ENCODE measurements at places on chromosomes 3 and 15. TPM values are rescaled to one million over a fixed set of nuclear protein-coding genes. Genes with fewer than 3 reads are reported as not detected.

- DNase-seq = no peak
These were observed 52.7 kb downstream of the RPN1 start for GRCh38 chr3:128597900-128598299.

GRCh38 chr3:192820161-192820560 is 92.8 kb upstream of the FGF12 start:
- DNase-seq = no peak

- DNase-seq = no peak
These were observed 200.1 kb downstream of the TLE3 start for GRCh38 chr15:69897471-69898237.

DNA sequence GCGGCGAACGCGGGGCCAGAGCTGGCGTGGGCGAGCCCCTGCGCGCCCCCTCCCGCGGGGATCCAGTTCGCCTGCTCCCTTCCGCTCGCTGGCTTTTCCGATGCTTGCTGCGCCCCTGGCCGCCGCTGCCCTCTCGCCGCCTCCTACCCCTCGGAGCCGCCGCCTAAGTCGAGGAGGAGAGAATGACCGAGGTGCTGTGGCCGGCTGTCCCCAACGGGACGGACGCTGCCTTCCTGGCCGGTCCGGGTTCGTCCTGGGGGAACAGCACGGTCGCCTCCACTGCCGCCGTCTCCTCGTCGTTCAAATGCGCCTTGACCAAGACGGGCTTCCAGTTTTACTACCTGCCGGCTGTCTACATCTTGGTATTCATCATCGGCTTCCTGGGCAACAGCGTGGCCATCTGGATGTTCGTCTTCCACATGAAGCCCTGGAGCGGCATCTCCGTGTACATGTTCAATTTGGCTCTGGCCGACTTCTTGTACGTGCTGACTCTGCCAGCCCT is 721 bp downstream of the P2RY1 start:
- peak; percentile 60 for DNase-seq

FANCD2OS gene
- not detected for polyA plus RNA-seq

VIPR1 gene
- polyA plus RNA-seq = 52.9 TPM

GRCh38 chr3:178406206-178406605 is 130.0 kb upstream of the KCNMB2 start:
- DNase-seq = peak; percentile 44

ADAMTS17 gene
- polyA plus RNA-seq = 0.47 TPM

GPR27 gene
- polyA plus RNA-seq = 0.59 TPM

DNA sequence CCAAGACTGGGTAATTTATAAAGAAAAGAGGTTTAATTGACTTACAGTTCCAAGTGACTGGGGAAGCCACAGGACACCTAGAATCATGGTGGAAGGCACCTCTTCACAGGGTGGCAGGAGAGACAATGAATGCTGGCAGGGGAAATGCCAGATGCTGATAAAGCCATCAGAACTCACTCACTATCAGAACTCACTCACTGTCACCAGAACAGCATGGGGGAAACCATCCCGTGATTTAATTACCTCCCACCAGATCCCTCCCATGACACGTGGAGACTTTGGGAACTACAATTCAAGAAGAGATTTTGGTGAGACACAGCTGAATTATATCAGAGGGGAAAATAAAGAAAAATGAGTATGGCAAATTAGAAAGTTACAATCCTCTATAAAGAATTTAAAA is 310.9 kb downstream of the BCHE start:
- DNase-seq = no peak

CYP8B1 gene
- 0.01 TPM for polyA plus RNA-seq

- no peak for DNase-seq
These were observed 805.8 kb downstream of the NAALADL2 start for GRCh38 chr3:175664911-175665310.

STRIT1 gene
- not detected for polyA plus RNA-seq

DNA sequence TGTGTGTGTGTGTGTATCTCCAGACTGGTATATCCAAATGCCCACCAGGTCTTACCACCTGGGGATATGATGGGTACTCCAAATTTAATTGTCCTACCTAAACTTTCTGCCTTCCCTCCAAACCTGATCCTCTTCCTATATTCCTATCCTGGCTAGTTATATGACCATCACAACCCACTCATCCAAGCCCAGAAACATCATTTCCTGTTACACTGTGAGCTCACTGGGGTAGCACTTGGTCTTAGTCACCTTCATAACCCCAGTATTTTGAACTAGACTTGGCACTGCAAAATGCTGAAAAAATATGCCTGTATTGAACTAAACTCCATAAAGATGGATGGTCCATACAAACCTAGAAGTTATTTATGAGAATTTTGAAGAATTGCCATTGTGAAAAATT is 178.8 kb upstream of the EIF1B start:
- no peak for DNase-seq

ARPIN gene
- polyA plus RNA-seq = 9.0 TPM

DNA sequence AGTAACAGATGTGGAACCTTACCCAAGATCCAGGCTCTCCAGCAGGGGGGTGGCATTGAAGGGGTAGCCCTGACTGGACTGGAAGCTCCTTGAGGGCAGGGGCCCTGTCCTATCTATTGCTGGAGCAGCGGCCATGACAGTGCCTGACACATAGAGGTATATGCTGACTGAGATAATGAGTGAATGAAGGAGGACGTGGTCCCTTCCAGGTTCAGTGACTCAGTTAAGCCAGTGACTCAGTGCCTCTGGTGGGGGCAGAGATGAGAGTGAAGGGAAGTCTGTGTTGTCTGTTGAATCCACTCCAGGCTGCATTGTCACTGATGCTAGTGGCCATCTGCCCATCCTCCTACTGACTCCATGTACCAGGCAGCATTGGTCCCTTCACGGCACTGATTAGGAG is 13.0 kb upstream of the CTXND1 start:
- no peak for DNase-seq

DNA sequence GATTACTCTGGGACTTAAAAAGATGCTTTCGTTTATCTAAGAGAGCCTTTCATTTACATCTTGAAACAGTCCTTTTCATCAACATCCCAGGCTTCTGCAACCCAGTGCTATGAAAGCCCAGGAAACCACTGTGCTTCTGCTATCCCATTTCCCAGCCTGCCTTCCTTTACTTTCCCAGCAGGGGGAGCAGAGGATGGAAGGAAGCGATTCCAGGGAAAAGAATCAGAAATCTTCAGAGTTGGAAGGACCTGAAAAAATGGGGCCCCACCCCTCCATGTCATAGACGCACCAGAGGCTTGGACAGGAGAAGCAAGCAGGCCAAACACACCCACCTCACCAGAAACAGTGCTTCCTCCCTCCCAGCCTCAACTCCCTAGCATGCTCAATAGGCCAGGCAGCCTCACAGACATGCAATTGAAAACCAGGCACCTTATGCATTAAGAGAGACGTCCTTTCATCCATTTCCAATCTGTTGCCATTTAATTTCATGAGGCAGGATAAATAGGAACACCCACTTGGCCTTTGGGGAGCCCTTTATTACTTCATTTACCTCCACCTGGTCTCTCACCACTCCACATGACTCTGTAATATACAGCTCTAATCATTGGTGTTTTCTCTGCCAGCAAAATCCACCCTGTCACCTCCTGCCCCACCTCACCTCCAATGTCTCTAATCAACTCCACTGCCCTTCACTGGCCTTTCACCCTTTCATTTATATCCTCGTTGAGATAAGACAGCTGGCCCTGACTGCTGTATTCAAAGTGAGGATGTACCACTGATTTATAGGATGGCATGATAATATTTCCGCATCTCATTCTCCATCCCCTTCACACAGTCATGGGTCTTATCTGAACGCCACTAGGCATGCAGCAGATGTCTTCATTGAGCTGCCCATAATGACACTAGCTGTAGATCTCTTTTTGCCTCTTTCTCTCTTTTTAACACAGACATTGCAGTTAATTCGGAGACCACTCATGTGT is 583.9 kb downstream of the NTRK3 start:
- peak; percentile 35 for DNase-seq

DNA sequence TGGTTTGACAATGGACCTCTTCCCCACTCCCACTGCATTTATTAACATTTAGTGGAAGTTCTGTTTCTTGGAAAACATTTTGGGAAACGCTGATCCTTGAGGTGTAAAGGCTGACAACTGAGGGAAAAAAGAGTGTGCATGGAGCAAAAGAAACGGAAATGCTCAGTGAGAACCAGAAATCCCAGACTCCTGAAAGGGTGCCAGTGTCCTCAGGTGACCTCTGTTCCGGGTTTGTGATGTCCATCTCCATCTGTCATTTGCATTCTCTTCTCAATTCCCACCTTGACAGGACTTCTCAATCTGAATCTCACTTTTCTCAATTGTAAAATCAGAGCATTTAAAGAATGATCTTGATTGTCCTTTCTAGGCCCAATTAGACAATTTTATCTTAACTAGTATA is 71.1 kb upstream of the FAM3D start:
- DNase-seq = no peak

GRCh38 chr3:66907136-66907535 is 91.0 kb upstream of the KBTBD8 start:
- no peak for DNase-seq

DNA sequence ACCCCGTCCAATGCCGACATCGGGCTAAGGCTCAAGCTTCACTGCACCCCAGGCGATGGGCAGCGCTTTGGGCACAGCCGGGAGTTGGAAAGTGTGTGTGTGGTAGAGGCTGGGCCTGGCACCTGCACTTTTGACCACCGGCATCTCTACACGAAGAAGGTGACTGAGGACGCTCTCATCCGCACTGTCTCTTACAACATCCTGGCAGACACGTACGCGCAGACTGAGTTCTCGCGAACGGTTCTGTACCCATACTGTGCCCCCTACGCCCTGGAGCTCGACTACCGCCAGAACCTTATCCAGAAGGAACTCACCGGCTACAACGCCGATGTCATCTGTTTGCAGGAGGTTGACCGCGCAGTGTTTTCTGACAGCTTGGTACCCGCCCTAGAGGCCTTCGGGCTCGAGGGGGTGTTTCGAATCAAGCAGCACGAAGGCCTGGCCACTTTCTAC is 1.0 kb downstream of the PDE12 start:
- peak; percentile 12 for DNase-seq

GRCh38 chr15:93566762-93567161 is 477.8 kb upstream of the RGMA start:
- DNase-seq = no peak

- no peak for DNase-seq
These were observed 61.0 kb downstream of the SCAPER start for GRCh38 chr15:76844096-76844495.

CHST13 gene
- 3.6 TPM for polyA plus RNA-seq

- peak; percentile 6 for DNase-seq
These were observed 16.8 kb downstream of the RPUSD3 start for GRCh38 chr3:9826815-9827573.

GRCh38 chr15:70141376-70142071 is 43.8 kb upstream of the TLE3 start:
- no peak for DNase-seq

DNA sequence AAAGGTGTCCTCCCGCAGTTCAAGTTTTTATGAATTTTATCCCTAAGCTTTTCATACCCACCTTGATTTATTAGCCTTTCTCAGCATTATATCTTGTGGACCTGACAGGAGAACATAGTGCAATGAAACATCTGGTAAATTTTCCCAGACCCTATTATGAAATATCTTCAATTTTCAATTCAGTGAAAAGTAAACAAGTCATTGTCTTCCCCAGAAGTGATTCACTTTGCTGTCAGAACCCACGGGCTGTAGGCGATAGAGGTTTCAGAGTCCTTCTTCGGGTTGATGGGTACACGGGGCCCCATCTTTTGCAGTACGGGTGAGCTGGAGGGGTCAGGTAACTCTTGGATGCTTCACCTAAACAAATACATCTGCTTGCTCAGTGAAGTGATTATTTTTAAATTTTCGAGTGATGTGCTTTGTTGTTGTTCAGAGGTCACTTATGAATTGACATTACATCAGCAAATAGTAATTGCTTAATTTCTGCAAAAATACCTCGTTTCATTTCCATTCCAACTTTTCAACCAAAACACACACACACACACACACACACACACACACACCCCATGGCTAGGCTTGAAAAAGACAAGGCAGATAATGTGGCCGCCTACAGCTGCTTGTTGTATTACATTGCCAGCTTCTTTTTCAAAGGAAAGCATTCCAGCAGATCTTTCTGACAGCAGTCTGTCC is 102.9 kb downstream of the SEMA6D start:
- DNase-seq = peak; percentile 70

PLD1 gene
- polyA plus RNA-seq = 6.9 TPM

MITF gene
- polyA plus RNA-seq = 5.0 TPM

DNA sequence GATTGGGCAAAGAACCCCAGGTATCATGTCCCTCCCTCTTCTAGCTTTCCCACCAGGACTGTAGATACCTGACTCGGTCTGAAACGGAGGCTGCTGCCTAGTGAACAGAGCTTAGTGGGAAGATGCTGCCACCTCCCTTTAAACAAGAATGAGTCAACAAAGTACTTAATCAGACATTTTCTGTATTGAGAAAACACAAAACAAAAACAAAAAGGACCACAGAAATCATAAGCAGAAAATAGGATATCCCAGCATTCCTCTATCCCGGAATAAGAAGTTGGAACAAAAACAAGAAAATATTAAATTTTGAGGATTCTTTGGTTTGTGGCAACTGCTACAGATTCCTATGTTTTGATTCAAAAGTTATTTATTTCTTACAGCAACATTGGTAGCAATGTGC is 51.7 kb upstream of the COL8A1 start:
- no peak for DNase-seq

PARP14 gene
- polyA plus RNA-seq = 31.6 TPM

CASR gene
- 0.02 TPM for polyA plus RNA-seq

DNA sequence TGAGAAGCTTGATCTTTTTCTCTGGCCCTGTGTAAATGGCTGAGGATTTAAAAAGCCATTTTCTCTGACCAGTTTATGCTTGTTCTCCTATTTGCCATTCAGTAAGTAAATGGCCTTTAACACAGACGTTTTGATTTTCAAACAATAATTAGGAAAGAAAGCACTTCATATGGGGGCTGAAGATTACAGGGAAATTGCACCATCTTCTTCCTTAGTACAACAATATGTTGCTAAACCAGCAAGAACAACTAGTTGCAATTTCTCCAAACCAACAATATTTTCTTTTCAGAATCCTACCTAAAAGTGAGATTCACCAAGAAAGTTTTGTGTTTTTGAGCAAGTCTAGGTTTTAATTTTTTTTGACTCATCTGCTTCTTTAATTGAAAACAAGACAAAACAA is 80.5 kb upstream of the CCNL1 start:
- no peak for DNase-seq

PRSS50 gene
- polyA plus RNA-seq = 0.08 TPM

Data from lung (tissue), 17 donors.